ENCODE measurements at places on chromosomes 16 and 17. TPM values are rescaled to one million over a fixed set of nuclear protein-coding genes. Genes with fewer than 3 reads are reported as not detected.

- peaks cover 9% of the 10 kb centered on the region for H3K4me1 ChIP-seq
- no peak for DNase-seq
- no peak overlapping the region for H3K27ac ChIP-seq
- H3K27me3 ChIP-seq: peaks cover 53% of the 10 kb centered on the region
Measured at GRCh38 chr16:8591451-8591850, 1.1 kb upstream of the TMEM114 start.

GRCh38 chr17:41392278-41392677 lies 5.1 kb downstream of the KRT31 start:
- no peak overlapping the region for H3K4me3 ChIP-seq
- H3K27ac ChIP-seq: no peak overlapping the region
- peaks cover 29% of the 10 kb centered on the region for H3K27me3 ChIP-seq
- no peak for DNase-seq
- H3K36me3 ChIP-seq: no peaks in the 10 kb centered on the region

DNA sequence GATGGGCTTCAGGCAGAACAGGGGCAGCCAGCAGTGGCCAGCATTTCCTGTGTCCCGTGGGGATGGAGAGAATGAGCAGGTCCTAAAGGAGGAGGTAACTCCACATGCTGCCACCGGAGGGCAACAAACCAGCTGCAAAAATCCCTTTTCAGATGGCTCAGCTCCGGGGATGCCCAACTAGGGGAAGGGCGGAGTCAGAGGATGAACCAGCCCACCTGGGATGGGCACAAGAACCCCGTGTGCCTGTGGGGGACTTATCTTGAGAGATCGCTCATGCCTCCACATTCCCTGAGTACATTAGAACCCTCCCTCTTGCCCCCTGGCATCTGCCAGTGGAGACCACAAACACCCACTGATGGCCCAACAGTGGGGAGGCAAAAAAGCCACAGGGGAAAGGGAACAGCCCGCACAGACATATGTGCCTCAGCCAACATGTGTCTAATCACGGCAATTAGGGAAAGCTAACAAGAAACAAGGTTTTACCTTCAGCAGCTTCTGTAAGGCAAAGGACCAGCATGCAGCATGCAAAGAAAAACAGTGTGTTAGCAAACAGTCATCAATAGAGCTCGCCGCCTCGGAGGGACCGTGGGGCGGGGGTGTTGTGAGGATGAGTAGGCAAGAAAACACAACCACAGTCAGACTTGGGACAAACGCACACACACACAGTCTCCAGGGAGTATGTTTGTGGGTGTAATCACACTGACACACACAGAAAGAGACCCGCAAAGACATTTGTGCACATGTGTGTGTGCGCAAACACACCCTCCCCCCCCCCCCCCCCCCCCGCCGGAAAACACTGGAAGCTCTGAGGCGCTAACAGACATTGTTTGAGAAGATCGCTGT lies 64.0 kb downstream of the MYO18A start:
- H3K27me3 ChIP-seq: no peaks in the 10 kb centered on the region
- DNase-seq: no peak
- H3K36me3 ChIP-seq: no peaks in the 10 kb centered on the region
- H3K27ac ChIP-seq: no peak overlapping the region
- H3K4me3 ChIP-seq: no peak overlapping the region

- H3K36me3 ChIP-seq: no peaks in the 10 kb centered on the region
- no peak for DNase-seq
- no peaks in the 10 kb centered on the region for H3K27me3 ChIP-seq
- H3K4me3 ChIP-seq: no peak overlapping the region
- H3K4me1 ChIP-seq: no peaks in the 10 kb centered on the region
- no peak overlapping the region for H3K27ac ChIP-seq
Measured at GRCh38 chr16:64695684-64696083, 426.2 kb downstream of the CDH11 start.

- H3K27me3 ChIP-seq: no peaks in the 10 kb centered on the region
- H3K4me1 ChIP-seq: peaks cover 41% of the 10 kb centered on the region
- no peak overlapping the region for H3K27ac ChIP-seq
- H3K4me3 ChIP-seq: no peak overlapping the region
- no peaks in the 10 kb centered on the region for H3K36me3 ChIP-seq
- no peak for DNase-seq
Measured at GRCh38 chr17:81416612-81417011, 21.4 kb downstream of the BAHCC1 start.

- no peaks in the 10 kb centered on the region for H3K27me3 ChIP-seq
- H3K27ac ChIP-seq: no peak overlapping the region
- no peak for DNase-seq
- H3K4me3 ChIP-seq: no peak overlapping the region
- no peaks in the 10 kb centered on the region for H3K36me3 ChIP-seq
Measured at GRCh38 chr17:8846768-8847211, 20.7 kb downstream of the PIK3R6 start.

DNA sequence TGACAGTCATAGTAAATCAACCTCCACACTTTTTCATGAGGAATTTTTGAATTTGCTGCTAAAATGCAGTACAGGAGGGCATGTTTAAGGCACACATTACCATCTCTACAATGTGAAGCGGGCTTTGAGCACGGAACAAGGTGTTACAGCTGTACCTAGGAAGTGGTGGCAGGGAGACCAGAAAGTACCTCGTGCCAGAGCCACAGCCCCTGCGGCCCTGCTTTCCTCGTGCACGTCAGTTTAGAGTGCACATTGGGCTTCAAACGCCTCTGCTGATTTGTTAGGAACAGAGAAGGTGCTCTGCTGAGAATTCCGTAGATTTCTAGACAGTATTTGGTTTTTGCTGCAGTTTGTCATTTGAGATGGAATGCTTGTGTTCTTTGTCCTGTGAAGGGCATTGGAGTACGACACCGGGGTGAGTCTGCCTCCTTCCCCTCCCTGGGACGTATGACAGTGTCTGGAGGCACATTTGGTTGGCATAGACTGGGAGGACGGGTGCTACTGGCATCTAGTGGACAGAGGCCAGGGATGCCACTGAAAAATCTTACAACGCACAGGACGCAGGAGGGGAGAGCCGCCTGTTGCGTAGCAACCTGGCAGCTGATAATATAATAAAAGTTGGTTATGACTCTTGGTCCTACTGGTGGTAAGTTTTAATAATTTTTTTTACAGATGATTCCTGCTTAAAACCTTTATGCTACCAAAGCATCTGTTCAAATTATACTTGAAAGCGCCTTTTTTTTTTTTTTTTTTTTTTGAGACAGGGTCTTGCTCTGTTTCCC lies 9.1 kb downstream of the FOXK2 start:
- H3K4me1 ChIP-seq: peaks cover 45% of the 10 kb centered on the region
- H3K27me3 ChIP-seq: no peaks in the 10 kb centered on the region
- no peak overlapping the region for H3K4me3 ChIP-seq
- H3K27ac ChIP-seq: peak overlapping the region; percentile 53
- no peaks in the 10 kb centered on the region for H3K36me3 ChIP-seq

- H3K27ac ChIP-seq: no peak overlapping the region
- DNase-seq: no peak
- H3K27me3 ChIP-seq: no peaks in the 10 kb centered on the region
- H3K4me3 ChIP-seq: no peak overlapping the region
Measured at GRCh38 chr17:42950044-42950783, 14.0 kb downstream of the AARSD1 start.

- peaks cover 34% of the 10 kb centered on the region for H3K27me3 ChIP-seq
- peak; percentile 42 for DNase-seq
- no peaks in the 10 kb centered on the region for H3K36me3 ChIP-seq
- peaks cover 13% of the 10 kb centered on the region for H3K4me1 ChIP-seq
- H3K4me3 ChIP-seq: no peak overlapping the region
Measured at GRCh38 chr16:24609740-24610415, 70.5 kb downstream of the RBBP6 start.

- no peaks in the 10 kb centered on the region for H3K4me1 ChIP-seq
- H3K27me3 ChIP-seq: no peaks in the 10 kb centered on the region
- H3K36me3 ChIP-seq: no peaks in the 10 kb centered on the region
Measured at GRCh38 chr16:51813609-51814008, 662.5 kb upstream of the SALL1 start.

DNA sequence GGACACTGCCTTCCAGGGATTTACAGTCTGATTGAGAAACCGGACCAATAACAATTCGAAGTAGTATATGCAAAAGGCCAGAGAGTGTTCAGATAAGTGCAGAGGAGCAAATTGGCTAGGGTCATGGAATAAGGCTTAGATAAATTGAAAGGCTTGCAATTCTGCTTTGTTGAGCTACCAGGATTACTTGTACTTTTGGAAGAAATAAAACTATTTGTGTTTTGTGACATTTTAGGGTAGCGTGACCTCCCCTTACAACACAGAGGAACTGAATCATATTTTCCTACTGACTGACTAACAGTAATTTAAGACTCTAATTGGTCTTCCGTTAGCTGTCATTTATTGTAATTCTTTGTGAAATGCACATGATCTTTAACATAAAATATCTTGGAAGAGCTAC lies 104.7 kb downstream of the PITPNC1 start:
- H3K36me3 ChIP-seq: no peaks in the 10 kb centered on the region
- H3K27ac ChIP-seq: no peak overlapping the region
- peaks cover 6% of the 10 kb centered on the region for H3K4me1 ChIP-seq
- DNase-seq: no peak
- H3K27me3 ChIP-seq: no peaks in the 10 kb centered on the region

- no peak overlapping the region for H3K4me3 ChIP-seq
- DNase-seq: no peak
- H3K27me3 ChIP-seq: peaks cover 6% of the 10 kb centered on the region
Measured at GRCh38 chr17:7410634-7411426, 3.2 kb downstream of the NLGN2 start.

DNA sequence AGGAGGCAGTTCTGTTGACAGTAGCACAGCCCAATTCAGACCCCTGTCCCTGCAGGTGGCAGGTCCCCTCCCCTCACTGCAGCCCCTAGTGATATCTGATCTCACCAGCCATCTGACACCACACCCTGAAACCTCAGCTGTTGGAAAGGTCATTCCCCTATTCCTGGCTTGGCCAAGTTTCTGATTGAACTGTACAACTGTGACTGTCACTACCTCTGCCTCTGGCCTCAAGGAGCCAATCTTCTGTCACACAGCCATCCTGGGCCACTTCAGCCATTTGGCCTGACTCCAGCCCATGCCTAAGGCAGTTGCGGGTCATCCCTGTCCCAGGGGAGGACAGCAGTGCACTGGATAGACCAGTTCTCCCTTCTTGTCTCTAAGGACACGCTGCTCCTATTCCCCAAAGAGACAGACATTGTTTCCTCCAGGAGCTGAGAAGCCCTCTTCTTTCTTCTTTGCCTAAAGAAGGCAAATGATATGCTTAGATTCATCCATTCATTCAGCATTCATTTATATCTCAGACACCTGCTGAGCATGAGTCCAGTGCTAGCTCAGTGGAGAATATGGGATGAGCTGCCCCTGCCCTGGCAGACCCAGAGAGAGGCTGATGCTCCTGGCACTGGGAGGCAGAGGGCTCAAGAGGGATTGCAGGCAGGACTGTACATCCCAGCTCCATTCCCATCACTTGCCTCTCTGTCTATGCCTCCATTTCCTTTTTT lies 4.6 kb upstream of the ALDOA start:
- peaks cover 10% of the 10 kb centered on the region for H3K4me1 ChIP-seq
- H3K27me3 ChIP-seq: no peaks in the 10 kb centered on the region
- H3K36me3 ChIP-seq: no peaks in the 10 kb centered on the region
- no peak for DNase-seq

- H3K4me3 ChIP-seq: no peak overlapping the region
- no peak overlapping the region for H3K27ac ChIP-seq
- peak; percentile 36 for DNase-seq
- no peaks in the 10 kb centered on the region for H3K27me3 ChIP-seq
- H3K36me3 ChIP-seq: no peaks in the 10 kb centered on the region
Measured at GRCh38 chr17:31499771-31500554, 108.5 kb downstream of the RAB11FIP4 start.

DNA sequence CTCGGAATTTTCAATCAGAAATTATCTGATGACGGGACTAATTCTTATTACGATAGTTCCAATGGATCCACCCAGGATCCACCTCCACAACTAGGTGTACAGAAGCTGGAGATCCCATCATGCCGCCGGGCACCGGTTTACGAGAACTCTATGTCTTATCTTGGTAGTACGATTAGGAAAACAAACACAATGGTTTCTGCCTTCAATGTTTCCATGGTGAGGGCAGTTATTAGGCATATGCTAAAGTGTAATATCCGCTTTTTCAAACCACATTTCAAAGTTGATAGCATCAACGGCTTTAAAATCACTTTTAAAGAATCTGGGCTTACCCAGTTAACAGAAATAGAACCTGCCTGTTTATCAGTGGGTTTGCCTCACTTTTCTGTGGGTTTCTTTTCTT lies 705.7 kb downstream of the MAF start:
- H3K4me3 ChIP-seq: no peak overlapping the region
- H3K27me3 ChIP-seq: no peaks in the 10 kb centered on the region
- H3K4me1 ChIP-seq: peaks cover 2% of the 10 kb centered on the region
- H3K36me3 ChIP-seq: no peaks in the 10 kb centered on the region
- no peak overlapping the region for H3K27ac ChIP-seq

DNA sequence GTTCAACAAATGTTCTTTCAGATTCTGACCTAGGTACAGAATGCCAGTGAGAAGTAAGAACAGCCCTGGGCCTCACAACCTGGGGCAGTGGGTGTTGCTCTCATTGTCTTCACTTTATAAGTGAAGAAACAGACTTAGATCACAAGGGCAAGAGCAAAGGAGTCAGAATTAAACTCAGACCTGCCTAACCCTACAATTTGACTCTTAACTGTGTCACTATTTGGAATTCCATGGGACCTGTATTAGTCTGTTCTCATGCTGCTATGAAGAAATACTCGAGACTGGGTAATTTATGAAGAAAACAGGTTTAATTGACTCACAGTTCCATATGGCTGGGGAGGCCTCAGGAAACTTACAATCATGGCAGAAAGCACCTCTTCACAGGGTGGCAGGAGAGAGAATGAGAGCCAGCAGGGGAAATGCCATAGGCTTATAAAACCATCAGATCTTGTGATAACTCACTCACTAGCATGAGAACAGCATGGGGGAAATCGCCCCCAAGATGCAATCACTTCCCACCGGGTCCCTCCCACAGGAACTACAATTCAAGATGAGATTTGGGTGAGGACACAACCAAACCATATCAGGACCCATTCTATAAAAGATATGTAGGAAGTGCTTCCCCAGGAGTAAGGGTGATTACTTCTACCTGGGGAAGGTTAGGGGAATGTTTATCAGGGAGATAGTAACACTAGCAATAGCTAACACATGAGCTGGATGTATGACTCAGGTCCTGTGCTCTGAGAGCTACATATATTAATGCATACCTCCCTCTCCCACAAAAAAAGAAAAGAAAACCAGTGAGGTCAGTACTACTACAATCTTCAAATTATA lies 270.1 kb downstream of the SOX9 start:
- no peak for DNase-seq
- no peaks in the 10 kb centered on the region for H3K4me1 ChIP-seq
- no peaks in the 10 kb centered on the region for H3K36me3 ChIP-seq
- no peak overlapping the region for H3K27ac ChIP-seq
- H3K27me3 ChIP-seq: no peaks in the 10 kb centered on the region
- no peak overlapping the region for H3K4me3 ChIP-seq

GRCh38 chr17:33874617-33875060 lies 380.4 kb upstream of the CCL2 start:
- H3K4me1 ChIP-seq: no peaks in the 10 kb centered on the region
- DNase-seq: peak; percentile 8
- H3K27me3 ChIP-seq: peaks cover 11% of the 10 kb centered on the region
- no peak overlapping the region for H3K27ac ChIP-seq

The MTHFSD gene
- total RNA-seq: 51.1 TPM

The ASPA gene
- total RNA-seq: 3.7 TPM

The SHBG gene
- not detected for total RNA-seq

The RHBDL3 gene
- 0.64 TPM for total RNA-seq

The NLRC3 gene
- total RNA-seq: 4.8 TPM

The ORC6 gene
- not detected for total RNA-seq

The POLG2 gene
- 6.1 TPM for total RNA-seq

The FBXO39 gene
- total RNA-seq: not detected

The ZPBP2 gene
- total RNA-seq: not detected

All from transverse colon (tissue), 4 donors.